ENCODE measurements at places on chromosomes 4 and X. TPM values are rescaled to one million over a fixed set of nuclear protein-coding genes. Genes with fewer than 3 reads are reported as not detected.

- H3K27ac ChIP-seq, result no peak overlapping the region
- H3K4me1 ChIP-seq, result no peaks in the 10 kb centered on the region
- no peaks in the 10 kb centered on the region for H3K36me3 ChIP-seq
Measured at GRCh38 chr4:36130641-36131040, 113.7 kb downstream of the ARAP2 start.

KLF3 gene
- total RNA-seq, result 45.9 TPM

SSX3 gene
- total RNA-seq, result not detected

L1CAM gene
- total RNA-seq, result 4.3 TPM

DNA sequence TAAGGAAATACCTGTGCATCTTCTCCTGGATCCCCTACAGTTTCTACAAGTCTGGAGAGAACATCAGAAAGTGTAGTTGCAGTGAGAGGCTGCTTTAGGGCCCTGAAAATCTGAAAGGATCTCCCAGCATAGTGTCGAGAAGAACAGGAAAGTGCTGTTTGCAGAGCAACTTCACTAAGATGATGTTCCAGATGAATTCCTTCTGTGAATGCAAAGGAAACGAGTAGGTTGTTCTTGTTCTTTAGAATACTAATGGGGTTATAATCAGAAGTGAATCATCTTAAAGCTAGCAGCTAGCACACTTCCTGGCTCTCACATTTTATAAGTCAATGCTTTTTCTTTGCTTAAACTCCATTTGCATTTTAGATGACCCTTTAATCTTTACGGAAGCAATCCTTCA, 53.7 kb downstream of the ZAR1 start:
- H3K36me3 ChIP-seq, result peaks cover 12% of the 10 kb centered on the region
- no peak overlapping the region for H3K27ac ChIP-seq

GRCh38 chr4:122819708-122820449, 6.8 kb upstream of the FGF2 start:
- H3K36me3 ChIP-seq, result no peaks in the 10 kb centered on the region
- H3K4me3 ChIP-seq, result no peak overlapping the region
- DNase-seq, result no peak
- H3K27me3 ChIP-seq, result no peaks in the 10 kb centered on the region

- no peaks in the 10 kb centered on the region for H3K27me3 ChIP-seq
- H3K4me1 ChIP-seq, result no peaks in the 10 kb centered on the region
- H3K4me3 ChIP-seq, result no peak overlapping the region
Measured at GRCh38 chrX:49175435-49176274, 4.0 kb downstream of the PLP2 start.

DNA sequence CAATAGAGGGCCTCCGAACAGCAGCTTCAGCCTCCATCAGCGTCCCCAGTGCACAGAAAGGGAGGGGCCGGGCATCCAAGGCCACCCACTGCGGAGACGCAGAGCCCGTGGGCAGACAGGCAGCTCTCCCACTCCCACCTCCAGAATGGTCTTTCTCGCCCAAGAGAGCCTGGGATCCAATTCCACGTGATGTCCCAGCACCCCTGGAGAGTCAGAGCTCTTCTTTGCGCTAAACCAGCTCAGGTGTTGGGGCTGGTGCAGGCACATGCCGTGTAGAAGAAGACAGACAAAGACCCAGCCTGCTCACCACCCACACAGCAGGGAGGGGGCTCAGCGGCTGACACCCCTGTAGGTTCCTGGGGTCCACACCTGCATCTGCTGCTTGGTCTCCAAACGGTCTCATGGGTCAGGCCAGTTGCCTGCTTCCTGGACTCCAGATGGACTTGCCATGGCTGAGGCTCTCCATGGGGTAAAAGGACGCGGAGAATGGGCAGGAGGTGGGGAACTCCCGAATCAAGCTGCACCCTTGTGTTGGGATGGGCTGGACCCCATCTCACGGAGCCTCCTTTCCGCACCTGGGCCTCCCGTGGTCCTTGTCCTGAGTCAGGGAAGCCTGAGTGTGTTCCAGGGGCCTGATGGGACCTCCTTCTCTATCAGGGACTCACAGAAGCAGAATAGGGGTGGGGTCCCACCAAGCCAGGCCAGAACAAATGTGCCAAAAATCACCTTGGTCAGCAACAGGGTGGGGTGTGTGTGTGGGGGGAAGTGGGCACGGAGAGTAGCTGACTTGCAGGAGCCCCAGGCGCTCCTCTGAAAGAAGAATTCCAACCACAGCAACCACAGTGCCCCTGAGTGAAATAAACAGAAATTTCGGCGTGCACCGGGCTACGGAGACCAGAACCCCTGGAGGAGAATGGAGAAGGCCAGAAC, 11.6 kb upstream of the ASMTL start:
- H3K27ac ChIP-seq, result no peak overlapping the region
- no peaks in the 10 kb centered on the region for H3K36me3 ChIP-seq
- no peak overlapping the region for H3K4me3 ChIP-seq
- no peaks in the 10 kb centered on the region for H3K27me3 ChIP-seq

MAGEB2 gene
- not detected for total RNA-seq

SPANXA2 gene
- not detected for total RNA-seq
